Stimulated activated CD8-positive, alpha-beta memory T cell treated with anti-CD3 and anti-CD28 coated beads, Interleukin-4, amount 100 ng/mL, for 4 hours (primary cell): ENCODE measurements at places on chromosomes 4 and X.

DNA sequence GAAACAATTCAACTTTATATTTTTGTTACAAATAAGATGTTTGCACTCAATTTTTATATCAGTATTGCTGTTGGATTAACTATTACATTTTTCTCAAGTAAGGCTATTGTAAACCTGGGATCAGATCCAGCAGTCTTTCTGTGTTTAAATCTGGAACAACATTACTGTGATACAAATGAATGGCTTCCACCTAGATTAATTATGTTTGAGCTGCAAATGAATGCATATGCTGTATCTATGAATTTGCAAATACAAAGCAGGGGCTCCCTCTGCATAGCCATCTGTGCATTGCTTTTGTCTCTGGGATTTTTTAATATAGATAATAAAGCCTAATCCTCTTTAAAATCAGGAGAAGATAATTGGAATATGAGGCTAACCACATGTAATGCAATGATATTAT, 69.8 kb upstream of the NEIL3 start:
- no peak for DNase-seq

DNA sequence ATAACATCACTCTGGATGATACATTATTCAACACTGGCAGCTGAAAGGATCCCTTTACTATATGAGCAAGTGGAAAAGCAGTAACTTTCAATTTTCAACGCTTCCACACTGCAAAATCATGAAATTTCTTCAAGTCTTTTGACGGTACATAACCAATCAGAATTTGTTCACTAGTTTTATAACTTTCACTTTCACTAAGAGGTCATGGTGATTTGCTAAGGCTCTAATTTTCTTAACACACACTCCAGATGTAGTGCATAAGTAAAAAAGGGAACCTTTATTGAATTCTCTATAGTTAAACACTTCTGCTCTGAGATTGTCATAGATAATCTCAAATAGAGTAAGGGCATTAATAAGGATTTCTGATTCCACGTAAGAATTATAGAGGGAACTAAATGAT, 4.1 kb downstream of the ARMCX2 start:
- no peak for DNase-seq

DNA sequence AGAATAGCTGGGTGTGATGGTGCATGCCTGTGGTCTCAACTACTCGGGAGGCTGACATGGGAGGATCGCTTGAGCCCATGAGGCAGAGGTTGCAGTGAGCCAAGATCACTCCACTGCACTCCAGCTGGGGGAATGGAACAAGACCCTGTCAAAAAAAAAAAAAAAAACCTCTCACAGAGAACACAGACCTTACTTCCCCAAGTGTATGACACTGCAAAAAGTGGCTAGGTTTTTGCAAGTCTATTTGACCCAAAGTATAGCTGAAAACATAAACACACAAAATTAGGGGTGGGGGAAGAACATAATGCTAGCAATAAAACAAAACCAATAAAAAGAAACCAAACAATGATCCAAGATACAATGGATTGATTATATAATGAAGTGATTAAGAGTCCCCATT, 6.7 kb downstream of the LAMP2 start:
- DNase-seq, result no peak

GRCh38 chrX:19728915-19729314, 158.5 kb downstream of the SH3KBP1 start:
- DNase-seq, result no peak

DNA sequence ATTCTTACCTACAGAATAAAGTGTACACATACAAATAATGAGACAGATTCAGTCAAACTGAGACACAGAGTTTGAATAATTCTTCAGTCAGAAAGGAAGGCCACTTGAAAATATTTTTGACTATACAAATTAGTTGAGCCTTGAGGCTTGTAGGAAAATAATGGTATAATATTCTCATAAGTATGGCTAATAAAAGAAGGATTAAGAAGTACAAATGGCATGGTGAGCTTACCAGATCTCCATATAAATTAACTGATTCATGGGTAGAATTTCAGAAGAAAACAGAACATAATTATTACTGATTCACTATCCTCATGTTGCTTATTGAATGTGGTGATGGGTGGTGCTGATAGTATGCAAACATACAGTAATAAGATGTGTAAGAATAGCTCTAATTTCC, 401.1 kb downstream of the PCDH18 start:
- DNase-seq, result no peak

DNA sequence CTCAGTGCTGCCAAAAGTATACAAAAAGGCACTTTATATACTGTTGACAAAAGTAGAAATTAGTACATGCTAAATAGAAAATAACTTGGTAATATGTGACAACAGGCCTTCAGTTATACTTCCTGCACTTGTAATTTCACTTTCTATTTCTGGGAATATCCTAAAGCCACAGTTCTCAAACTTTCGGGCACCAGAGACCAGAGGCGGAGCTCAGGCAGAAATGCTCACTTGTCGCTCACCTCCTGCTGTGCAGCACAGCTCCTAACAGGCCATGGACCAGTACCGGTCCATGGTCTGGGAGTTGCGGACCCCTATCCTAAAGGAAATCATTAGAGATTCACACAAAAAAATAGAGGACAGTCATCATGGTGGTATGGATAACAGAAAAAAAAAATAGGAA, 25.7 kb downstream of the ACSL4 start:
- DNase-seq, result no peak

DNA sequence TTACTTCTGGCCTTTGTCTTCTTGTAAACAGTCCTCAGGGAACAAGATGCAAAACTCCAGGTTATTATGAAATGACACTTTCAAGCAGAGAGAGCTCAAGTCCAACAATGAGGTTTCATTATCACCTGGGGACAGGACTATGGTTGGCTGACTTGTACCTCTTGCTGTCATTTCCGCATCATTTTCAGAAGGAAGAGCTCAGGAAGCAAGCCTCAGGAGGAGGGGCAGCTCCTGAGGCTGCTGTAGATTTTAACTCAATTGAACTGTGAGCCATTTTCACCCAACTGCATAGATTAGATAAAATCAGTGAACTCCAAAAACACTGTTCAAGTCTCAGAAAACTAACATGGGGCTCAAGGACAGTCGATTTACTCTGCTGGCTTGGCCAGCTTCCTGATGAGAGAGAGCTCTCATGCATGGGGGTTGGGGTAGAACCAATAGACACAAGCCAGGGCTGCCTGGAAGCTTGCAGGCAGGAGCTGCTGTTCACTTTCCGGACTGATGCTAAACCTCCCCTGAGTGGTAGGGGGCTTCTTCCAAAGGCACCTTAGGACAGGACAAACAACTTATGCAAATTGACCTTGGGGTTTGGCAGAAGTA, 23.6 kb downstream of the TMEM255A start:
- no peak for DNase-seq

- no peak for DNase-seq
Observed at GRCh38 chr4:141158219-141158618, 24.9 kb upstream of the RNF150 start.

- no peak for DNase-seq
Observed at GRCh38 chr4:793941-794621, 31.8 kb downstream of the CPLX1 start.

- no peak for DNase-seq
Observed at GRCh38 chr4:123248085-123248659, 148.4 kb upstream of the SPRY1 start.

- no peak for DNase-seq
Observed at GRCh38 chr4:163600727-163601126, 106.2 kb downstream of the TMA16 start.

DNA sequence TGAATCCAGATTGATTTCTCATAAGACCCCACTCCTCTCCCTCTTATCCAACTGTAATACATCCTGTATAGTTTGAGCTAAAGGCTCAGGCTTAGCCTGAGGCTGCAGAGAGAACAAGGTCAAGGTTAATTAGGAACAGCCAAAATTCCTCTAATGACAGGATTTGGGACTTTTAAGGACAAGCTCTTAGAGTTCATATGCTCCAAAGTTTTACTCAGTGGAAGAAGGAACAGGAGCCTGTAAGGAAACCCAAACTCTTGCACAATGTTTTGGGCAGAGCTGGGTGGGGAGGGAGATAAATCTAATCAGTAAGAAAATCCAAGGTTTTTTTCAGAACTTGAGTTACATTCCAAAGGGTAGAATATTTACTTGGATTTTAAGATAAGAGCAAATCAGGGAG, 238.8 kb downstream of the QDPR start:
- no peak for DNase-seq

- DNase-seq, result no peak
Observed at GRCh38 chr4:139559089-139559479, 3.1 kb upstream of the SETD7 start.

DNA sequence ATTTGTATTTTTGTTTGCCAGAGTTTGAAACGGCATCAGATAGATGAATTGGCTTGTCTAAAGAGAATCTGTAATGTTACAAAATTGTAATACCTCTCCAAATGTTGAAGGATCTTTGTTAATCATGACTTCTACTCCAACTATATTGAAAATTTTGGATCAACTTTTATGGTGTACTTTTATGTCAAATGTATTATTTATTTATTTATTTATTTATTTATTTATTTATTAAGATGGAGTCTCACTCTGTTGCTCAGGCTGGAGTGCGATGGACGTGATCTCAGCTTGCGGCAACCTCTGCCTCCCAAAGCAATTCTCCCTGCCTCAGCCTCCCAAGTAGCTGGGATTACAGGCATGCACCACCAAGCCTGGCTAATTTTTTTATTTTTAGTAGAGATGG, 36.0 kb downstream of the RPA4 start:
- DNase-seq, result no peak

DNA sequence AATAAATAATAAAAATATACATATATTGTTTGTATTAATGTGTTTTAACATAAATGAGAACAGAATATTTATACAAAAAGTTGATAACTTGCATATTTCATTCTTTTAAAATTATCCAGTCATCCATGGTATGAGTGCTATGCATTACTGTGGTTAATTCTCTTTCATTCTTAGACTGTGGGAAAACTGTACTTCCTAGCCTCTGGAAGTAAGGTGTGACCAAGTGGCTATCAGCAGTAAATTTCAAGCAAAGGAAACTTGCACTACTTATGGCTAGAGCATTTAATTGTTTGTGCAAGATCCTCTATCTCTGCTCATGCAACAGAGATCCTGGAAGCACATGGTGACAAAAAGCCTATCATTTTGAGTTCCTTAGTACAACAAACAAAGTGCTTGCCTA, 1054.5 kb upstream of the PABPC4L start:
- DNase-seq, result no peak

GRCh38 chr4:44553180-44553579, 98.2 kb downstream of the YIPF7 start:
- no peak for DNase-seq

GRCh38 chrX:16855363-16856075, 14.6 kb downstream of the RBBP7 start:
- DNase-seq, result no peak

- DNase-seq, result no peak
Observed at GRCh38 chrX:23822397-23822796, 39.4 kb downstream of the SAT1 start.

DNA sequence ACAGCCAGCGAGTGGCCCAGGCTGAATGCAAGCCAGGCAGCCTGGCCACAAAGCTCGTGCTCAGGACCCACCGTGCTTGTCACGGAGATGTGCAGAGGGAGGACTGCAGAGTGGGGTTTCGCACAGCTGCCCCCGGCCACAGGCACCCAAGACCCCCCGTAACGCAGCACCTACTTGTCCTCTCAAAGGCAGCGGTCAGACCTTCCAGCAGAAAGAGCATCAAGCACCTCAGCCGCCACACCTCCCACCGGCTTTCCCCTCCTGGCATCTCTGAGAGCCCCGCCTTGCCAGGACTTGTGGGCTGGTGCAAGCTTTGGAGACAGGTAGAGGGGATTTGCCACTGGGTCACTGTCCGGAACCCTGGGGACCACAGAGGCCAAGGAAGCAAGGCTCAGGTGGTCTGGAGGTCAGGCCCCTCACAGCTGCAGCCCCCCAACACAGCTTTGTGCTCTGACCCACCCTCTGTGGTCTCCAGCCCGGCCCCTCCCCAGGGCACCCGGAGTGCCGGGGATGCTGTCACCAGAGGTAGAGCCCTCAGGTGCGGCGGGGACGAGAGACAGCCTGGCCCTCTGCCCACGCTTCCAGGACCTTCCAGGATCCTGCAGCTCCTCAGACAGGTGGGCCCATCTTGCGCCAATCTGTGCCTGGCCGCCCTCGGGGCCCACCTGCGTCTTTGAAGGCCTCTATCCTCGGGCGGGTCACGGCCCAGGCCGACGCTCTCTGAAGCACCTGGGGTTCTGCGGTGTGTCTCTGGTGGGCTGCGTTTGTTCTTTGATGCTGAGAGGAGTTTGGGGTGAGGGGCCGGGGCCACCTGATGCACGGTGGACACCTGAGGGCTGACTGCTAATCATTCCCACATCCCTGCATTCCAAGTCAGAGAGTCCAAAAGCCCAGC, 34.4 kb upstream of the HMX1 start:
- no peak for DNase-seq

DNA sequence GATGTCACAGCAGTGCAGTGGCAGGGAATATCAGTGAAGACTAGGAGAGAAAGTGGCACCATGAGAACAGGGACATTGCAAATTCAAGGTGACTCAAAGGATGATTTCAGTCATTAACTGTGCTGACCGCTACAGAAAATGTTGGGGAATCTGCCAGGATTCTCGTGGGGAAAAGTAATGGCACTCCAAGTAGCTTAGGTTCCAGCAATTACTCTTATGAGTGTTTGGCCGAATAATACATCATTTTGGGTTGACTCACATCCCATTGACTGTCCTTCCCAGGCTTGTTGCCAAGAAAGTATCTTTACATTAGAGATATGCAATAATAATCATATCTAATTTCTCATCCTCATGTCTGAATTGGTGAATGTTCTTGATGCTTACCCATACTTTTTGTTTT, 1411.1 kb upstream of the PCDH7 start:
- DNase-seq, result no peak

- no peak for DNase-seq
Observed at GRCh38 chr4:97073194-97073593, 1070.1 kb downstream of the STPG2 start.

DNA sequence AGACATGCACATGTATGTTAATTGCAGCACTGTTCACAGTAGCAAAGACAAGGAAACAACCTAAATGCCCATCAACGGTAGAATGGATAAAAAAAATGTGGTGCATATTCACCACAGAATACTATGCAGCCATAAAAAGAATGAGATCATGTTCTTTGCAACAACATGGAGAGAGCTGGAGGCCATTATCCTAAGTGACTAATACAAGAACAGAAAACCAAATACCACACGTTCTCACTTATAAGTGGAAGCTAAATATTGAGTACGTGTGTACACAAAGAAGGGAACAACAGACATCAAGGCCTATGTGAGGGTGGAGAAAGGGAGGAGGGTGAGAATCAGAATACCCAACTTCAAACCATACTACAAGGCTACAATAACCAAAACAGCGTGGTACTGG, 17.4 kb upstream of the LNX1 start:
- no peak for DNase-seq

DNA sequence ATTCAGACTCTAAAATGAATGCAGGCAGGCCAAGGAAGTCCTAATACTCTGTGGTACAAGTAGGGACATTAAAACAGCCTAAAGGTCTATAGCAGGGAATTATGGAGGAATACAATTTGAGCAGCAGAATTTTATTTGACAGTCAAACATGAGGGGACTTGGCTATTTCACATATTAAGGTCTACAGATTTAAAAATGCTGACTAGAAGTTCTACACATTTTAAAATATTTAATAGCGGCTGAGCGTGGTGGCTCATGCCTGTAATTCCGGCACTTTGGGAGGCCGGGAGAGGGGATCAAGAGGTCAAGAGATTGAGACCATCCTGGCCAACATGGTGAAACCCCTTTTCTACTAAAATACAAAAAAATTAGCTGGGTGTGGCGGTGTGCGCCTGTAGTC, 10.8 kb downstream of the HAUS3 start:
- DNase-seq, result no peak
